ENCODE measurements at places on chromosomes 5 and 9.

DNA sequence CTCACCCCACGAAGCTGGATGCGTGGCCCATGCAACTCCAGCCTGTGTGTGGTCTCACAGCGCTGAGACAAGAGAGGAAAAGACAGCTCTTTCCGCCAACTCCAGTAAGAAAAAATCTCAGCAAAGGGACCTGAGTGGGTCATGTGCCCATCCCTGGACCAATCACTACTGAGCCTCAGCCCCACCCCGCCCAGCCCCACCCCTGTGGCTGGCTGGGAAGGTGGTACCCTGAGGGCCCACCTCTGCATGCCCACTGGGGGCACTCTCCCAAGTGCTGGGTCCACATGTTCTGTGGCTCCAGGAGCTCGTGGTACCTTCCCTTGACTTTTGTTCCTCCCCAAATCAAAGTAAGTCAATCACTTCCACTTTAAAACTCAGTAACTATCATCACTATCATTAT is 105.1 kb upstream of the SMIM23 start:
- no peak for DNase-seq

DNA sequence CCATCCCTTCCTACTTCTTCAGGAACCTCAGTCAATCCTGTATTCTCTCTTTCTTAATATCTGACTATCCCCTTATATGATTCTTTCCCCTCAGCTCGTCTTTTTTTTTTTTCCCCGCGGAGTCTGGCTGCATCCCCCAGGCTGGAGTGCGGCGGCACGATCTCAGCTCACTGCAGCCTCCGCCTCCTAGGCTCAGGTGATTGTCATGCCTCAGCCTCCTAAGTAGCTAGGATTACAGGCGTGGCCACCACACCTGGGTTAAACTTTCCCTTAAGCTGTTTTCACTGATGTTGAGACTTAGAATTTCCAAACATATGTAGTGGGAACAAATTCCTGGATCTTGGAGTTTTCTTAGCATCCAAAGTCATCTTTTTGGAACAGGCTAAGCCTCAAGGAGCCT is 13.3 kb upstream of the RUSC2 start:
- DNase-seq = no peak

GRCh38 chr9:125544988-125545651 is 161.9 kb downstream of the MAPKAP1 start:
- no peak for DNase-seq

- no peak for DNase-seq
Observed at GRCh38 chr5:173664154-173664526, 47.7 kb upstream of the BOD1 start.

GRCh38 chr5:27240791-27241190 is 202.4 kb upstream of the CDH9 start:
- no peak for DNase-seq

DNA sequence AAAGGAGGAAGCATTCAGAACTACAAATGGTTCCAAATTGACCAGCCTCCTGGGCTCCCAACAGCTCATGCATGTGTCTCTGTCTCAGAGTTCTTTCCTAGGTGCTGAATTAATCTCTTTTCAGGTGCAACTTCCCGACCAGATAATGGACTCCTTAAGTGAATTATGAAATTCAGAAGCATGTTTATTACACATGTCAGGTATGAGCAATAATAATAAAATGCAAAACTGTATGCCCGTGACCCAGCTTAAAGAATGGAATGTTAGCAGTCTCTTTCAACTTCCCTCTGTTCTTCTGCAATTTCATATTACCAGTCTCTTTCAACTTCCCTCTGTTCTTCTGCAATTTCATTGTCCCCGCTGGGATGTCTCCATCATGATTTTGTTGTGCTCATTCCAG is 60.4 kb downstream of the FBXL7 start:
- DNase-seq = no peak

DNA sequence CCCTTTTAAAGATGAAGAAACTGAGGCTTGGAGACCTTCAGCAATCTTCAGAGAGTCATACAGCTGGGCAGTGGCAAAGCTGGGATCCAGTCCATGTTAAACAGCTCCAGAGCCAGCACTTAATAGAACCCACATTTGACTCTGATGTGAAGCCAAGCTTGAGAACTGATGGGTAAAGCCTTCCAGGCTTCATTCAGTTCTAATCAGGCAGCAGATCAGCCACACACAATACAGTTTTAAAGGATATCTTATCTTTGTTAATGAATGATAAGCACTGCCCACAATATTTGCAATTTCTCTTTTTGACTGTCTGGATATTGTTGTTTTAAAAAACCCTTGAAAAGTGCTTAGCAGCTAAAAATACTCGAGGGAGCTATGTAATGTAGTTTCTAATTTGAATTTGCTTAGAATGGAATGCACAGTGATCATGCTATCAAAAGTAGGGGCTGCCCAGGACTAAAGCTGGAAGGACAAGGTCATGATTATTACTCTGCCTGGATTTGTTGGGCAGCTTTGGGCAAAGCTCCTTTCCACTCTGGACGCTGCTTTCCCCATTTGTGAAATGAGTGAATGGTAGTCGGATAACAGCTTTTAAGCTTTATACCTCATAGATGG is 31.3 kb upstream of the HTR4 start:
- DNase-seq = no peak

DNA sequence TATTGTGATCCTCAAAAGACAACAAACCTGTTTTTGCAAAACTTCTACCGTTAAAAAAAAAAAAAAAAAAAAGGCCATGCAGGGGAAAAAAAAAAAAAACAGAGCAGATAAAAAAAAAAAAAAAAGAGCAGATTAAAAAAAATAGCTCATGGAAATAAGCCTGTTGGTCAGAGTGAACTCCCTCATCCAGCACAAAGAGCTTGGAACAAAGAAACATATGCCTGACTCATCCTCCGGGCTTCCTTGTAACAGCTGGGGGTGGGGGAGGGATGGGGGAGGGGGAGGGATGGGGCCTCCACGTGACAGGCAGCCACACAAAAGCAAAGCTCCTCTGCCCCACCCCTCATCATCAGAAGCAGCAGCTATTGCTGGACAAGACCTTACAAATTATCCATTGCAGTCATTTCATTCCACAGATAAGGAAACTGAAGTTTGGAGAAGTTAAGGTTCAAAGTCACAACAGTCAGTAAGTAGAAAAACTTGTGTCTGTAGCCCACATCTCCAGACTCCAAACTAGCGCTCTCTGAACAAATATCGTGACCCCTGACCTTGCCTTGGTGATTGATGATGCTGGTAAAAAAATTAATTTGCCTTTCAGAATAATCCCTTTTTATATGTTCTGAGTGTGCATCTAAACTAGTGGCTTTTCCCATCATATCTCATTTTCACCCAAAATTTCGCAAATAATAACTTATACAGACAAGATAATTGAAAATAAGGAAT is 38.9 kb downstream of the SLC35D2 start:
- no peak for DNase-seq

DNA sequence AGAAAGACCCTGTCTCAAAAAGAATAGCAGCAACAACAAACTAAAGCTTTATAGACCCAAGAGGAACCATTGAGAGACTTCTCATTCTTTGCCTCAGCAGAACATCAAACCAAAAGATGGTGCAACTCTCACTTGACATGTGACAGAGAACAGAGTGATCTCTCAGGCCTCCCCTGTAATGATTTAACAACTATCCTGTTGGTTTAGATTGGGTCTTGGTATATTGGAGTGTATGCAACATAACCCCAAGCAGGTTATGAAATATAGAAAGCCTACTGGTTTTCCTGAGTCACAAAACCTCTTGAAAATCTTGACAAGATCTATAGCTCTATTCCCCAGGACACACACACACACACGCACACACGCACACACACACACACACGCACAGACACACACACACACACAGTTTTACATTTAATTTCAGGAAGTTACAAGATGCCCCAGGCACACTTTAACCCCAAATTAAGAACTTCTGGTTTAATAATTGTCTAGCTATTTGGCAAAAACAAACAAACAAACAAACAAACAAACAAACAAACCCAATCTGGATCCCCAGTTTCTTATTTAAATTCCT is 6.5 kb upstream of the FGF1 start:
- DNase-seq = no peak

DNA sequence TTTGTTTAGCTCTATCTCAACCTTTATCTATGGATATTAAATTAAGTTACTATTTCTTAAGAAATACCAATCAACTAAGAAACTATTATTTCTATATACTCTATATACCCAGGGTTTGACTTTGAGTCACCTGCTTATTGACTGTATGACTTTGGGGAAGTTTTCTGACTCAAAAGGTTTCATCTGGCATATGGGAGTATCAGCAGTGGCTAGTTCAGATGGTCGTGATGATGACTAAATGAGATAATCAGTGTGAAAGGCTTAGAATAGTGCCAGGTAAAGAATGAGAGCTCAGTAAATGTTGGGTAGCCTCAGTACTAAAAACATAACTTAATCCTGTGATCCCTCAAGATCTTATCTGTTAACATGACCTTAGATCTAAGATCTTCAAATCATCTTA is 179.7 kb upstream of the ISL1 start:
- DNase-seq = no peak

GRCh38 chr5:5904113-5904512 is 474.2 kb downstream of the MED10 start:
- no peak for DNase-seq

DNA sequence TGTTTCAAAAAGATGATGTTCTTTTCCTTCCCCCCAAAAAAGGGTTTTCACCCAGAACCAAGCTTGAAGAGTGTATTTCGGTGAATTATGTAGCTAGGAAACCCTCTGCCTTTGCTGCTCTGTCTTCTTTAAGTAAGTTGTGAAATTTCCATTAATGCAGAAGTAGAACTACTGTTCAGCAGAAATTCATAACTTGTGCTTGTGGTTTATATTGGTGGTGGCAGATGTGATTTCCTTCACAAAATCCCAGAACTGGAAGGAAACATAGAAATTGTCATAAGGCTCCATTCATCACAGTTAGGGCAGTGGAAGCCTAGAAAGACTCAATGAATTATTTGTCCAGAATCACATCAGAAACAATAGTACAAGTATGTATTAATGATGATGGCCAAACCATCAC is 42.1 kb upstream of the DAB2 start:
- DNase-seq = no peak

- DNase-seq = no peak
Observed at GRCh38 chr5:126269511-126269910, 153.7 kb upstream of the GRAMD2B start.

DNA sequence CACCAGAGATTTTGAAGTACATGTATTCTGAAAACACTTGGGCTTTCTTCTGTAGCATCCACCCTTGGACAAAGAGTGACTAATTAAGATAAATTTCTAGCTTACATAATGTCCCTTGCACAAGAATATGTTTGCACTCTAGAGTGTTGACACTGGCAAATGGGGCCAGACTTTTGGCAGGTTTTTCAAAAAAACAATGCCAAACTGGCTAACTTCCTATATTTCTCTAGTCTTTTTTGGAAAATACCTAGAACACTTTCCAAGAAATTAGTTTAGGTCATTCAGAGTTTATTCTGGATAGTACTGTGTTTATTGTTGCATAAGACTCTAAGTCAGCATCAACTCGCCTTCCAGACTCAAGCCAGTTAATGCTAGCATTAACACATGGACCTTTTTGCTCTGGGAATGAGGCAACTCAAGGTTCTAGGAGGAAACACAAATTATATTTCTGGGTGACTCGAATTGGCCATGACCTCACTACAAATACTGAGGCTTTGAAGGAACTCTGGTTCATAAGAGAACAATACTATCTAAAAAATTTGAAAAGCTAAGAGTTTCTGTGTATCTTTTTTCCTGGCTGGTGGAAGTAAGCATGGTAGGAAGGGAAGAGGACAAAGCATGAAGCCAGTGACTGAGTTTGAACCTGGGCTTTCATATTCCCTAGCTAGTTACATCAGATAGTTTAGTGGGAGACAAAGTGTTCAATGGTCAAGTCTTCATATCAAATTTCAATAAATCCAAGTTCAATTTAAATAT is 101.6 kb downstream of the NREP start:
- DNase-seq = no peak

DNA sequence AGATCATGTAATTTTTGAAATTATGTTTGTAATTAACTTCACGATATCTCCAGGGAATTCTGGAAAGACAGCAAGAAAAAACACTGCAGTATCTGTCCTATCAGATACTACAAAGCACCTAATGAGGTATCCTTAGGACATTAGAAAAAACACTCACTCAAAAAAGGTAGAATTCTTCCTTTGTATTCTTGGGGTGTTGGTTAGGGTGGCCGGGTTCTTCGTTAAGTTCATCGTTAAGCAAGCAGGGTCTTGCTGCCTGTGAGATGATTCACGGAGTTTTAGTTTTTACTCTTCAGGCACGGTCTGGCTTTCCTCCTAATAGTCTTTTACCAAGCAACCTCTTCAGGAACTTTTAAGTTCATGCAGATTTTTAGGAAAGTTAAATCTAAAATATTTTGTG is 91.4 kb upstream of the IRX4 start:
- no peak for DNase-seq

GRCh38 chr5:15693933-15694332 is 194.0 kb downstream of the FBXL7 start:
- DNase-seq = no peak

DNA sequence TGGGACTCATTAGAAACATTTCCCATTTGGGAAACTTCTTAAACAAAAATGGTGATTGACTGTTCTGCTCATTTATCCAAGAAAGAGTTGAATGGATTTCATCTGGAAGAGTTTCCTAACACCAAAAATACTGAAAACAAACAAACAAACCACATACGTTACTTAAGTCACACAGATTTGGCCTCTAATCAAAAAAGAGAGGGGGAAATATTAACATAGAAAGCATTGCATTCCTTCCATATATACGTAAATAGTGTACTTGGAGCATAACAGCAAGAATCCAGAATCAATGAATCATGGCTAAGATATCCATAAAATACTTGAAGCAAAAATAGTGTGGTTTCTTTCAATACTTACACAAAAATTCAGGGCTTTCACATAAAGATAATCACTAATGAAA is 189.8 kb upstream of the MAP3K1 start:
- DNase-seq = no peak

DNA sequence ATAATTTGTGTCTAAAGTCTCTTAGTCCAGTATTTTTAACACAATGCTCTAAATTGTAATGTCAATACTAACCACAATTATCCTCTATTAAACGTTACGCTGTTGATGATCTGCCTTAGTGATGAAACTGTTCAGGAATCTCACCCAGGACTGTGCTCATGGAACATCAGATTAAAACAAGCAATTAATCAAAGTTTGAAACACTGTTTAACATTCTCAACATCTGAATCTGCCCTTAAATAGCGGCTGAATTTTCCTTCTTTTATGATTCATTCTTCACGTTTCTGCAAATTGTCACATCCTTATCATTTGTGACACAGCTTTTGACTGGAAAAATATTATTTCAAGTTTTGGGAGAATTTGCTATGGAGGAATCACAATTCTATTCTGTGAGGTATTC is 113.8 kb downstream of the MARCHF11 start:
- no peak for DNase-seq
